ENCODE measurements at places on chromosomes 3 and 15. TPM values are rescaled to one million over a fixed set of nuclear protein-coding genes. Genes with fewer than 3 reads are reported as not detected.

- no peak for DNase-seq
These were observed 179.6 kb downstream of the NSMCE3 start for GRCh38 chr15:29089731-29090616.

GRCh38 chr15:60961541-60962485 is 267.3 kb downstream of the RORA start:
- DNase-seq = no peak

DNA sequence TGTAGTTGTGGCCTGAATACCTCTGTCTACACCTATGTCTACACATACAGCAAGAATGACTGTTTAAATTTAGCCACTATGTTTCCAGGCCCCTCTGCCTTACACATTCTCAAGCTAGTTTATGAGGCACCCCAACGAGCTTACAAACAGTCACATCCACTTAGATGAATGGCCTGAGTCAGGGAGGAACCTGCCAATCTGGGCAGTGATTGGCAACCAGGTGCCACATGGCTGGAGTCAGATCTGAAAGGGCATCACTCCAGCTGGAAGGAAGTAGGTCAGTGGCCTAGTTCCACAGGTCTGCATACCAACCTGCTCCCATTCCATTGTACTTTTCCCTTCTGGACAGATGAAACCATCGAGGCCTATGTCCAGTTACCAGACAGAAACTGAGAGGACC is 136.3 kb downstream of the FOXP1 start:
- DNase-seq = no peak

DNA sequence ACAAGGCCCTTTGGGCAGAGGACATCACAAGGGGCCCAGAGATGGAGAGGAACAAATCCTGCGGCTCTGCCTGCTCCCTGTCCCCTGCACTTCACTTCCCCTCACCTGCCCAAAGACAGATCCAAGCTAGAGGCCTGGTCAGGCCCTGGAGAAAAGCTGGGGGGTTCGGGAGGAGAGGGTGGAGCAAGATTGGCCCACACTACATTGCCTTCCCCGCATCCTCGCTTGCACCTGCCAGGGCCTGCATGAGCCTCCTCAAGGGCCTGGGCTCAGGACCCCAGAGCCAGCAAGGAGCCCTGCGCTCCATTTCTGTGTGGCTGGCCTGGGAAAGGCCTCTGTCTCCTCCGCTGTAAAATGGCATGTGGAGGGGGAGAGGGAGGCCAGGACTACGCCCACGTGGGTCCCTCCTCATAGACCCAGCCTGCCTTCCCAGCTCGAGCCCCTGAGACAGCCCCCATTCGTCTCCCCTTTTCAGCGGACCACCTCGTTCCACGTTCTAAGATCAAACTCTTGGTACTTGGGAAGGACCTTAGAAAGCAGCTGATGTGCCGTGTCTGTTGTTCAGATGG is 106.0 kb downstream of the HMG20A start:
- no peak for DNase-seq

- no peak for DNase-seq
These were observed 146.1 kb downstream of the SUCNR1 start for GRCh38 chr3:152019508-152019907.

DNA sequence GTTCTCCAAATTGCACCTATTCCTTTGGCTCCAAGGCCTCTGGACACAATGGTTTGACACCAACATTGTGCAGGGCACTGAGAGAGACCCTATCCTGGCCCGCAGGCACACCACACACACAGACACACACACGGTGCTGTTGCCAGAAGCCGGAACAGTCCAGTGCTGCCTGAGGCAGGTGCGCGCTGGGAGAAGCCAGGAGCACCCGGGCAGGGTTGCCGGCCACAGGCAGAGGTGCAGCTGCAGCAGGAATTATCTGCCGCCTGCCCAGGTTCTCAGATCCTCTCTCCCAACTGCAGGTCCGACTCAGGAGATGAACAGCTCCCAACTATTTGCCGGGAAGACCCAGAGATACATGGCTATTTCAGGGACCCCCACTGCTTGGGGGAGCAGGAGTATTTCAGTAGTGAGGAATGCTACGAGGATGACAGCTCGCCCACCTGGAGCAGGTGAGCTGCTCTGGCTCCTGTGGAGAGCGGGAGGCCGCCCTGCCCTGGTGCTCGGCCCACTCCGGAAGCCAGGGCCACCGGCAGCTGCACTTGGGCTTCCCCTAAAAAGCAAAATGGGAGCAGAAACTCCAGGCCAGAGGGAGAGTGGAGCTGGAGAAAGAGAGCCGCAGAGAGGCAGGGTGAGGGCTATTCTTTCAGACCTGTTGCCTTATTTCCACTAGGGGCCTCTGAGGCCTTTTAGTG is 42.9 kb downstream of the CHDH start:
- no peak for DNase-seq

DNA sequence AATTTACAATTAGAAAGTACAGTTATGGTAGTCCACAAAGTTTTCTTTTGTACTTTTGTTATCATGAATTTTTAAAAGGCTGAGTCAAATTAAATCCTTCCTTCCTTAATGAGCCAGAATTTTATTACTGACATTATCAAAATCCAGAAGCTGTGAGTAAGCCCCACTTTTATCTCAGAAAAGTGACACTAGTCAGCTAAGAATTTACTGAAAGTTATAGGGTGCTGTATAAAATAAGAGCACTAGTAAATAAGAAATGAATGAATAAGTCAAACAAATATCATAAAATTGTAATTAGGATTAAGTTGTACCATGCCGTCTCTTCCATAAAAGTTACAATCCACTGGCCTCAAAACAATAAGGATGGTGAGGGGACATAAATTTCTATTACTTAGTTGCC is 15.3 kb downstream of the PLOD2 start:
- no peak for DNase-seq

- DNase-seq = no peak
These were observed 13.9 kb upstream of the SLITRK3 start for GRCh38 chr3:165210132-165210531.

DNA sequence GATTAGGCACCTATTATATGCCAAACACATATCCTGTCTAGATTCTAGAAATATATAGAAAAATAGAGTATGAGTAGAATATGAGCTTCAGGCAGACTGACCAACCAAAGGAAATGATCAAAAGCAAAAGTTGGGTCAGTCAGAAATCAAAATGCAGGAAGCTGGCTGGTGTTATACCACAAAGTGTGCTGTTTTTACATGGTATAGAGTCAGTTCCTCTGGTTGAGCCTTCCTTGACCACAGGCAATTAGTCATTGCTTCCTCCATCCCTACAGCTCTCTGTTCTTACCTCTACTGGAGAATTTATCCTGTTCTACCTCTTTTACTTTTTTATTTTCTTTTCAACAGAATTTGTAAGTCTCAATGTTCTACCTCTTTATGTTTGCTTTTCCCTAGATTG is 149.8 kb downstream of the TMCO5A start:
- DNase-seq = no peak

GRCh38 chr15:101596633-101597032 is 55.5 kb downstream of the TM2D3 start:
- DNase-seq = no peak

- no peak for DNase-seq
These were observed 4.1 kb upstream of the RARB start for GRCh38 chr3:25423780-25424588.

GRCh38 chr15:31316135-31316795 is 10.4 kb upstream of the KLF13 start:
- DNase-seq = no peak

GRCh38 chr3:183954875-183955274 is 62.8 kb downstream of the ABCC5 start:
- DNase-seq = no peak

GRCh38 chr3:138696666-138697370 is 88.2 kb downstream of the FAIM start:
- no peak for DNase-seq

GRCh38 chr3:108296239-108296638 is at the start of gene HHLA2:
Gene HHLA2 (plus strand): TSS chr3:108296548. CDS start chr3:108351814, 55,266 bp downstream.
- no peak for DNase-seq

DNA sequence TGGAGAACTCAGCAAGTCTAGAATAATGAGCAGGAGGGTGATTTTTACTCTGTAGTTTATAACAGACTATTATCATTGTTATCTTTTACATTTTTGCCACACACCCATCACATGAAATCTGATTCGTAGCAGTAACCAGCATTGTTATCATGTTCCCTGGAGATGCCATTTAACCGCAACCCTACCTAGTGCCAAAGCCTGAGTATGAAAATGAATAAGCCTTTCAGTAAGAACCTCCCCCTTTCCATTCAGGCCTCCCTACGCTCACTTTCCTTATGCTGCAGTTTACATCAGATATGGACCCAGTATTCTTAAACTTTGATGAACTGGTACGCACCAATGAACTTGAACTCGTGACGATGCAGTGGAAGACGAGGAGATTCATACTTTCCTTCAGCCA is 158.7 kb upstream of the SPRED1 start:
- no peak for DNase-seq

DNA sequence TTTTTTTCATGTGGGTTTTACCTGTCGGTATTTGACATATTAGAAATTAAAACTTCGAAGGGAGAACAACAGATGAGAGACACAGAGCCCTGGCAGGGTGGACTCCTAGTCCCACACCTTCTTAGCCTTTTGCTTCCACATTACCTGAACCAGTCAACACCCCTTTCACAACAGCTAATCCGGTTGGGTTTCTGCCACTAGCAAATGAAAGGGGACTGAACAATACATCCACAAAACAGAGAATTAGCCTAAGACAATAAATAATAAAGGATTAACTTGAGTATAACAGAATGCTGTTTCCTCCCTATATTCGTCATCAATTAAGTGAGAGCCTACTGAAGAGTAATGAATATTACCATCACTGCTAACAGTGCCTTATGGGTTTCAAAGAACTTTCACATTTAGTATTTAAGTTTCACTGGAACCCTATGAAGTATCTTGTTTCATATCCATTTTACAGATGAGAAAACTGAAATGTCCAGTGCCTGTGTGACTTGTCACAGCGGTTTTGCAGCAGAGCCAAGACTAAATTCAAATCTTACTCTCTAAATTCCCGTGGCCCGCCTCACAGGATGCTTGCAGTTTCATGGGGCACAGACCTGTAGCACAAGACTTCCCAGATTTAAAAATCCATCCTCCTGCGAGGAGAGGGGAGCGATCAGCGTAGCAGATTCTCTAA is 1.0 kb upstream of the RAB8B start:
- DNase-seq = no peak

- DNase-seq = no peak
These were observed 117.5 kb downstream of the CMSS1 start for GRCh38 chr3:99934975-99935797.

DNA sequence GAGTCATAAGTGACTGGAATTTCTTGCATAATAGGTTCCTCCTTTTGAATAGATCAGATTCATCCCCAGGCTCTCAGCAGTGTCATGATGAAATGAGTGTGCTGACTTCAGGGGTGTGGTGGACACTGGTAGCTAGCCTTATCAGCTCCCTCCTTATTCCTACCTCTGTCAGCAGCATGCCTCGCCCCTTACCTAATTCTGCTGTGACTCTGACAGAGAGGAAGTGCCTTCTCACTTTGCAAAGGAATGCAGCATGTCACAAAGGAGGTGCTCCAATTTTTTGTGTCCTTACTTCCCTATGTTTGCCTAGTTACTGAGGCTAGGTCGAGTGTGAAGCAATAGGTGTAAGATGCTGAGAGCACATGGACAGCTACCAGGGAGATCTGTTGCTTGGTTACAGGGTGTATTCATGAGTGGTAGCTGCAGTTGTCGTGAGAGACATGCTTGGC is 90.6 kb downstream of the TNFAIP8L3 start:
- DNase-seq = no peak

GRCh38 chr15:58538225-58538727 is 106.5 kb downstream of the LIPC start:
- DNase-seq = no peak

GRCh38 chr3:152516216-152516615 is 247.5 kb downstream of the MBNL1 start:
- no peak for DNase-seq

DNA sequence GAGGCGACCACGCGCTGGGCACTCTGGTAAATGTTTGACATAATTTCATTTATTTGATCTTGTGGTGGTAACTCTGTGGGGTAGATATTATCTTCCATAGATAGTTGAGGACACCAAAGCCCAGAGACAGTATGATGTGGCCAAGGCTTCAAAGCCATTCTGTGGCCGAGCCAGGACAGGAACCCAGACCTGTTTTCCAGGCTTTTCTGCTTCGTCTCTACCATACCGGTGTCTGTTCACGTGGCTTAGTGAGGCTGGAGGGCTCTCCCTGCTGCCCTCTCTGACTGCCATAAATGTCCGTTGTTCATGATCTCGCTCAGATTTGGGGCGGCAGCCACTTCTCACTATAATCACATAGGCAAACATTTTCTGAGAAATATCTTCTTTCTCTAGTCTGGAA is 134.7 kb downstream of the PEX5L start:
- DNase-seq = no peak

DNA sequence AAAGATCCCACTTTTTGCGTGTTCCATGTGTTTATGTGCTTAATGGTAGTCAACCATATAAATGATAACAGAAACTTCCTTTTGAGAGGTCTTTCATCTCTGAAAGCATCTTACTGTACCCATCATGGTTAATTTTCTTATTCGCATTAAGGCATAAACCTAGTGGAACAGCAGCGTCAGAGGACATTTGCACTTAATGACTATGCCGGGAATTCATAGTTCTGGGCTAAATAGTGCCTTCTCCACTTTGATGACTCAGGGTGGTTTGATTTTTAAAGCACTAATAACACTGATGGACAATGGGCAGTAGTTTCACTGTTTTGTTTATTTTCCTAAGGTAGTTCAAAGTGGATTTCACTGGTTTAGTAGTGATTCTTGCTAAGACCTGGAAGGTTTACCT is 455.3 kb downstream of the DIPK2A start:
- no peak for DNase-seq

DNA sequence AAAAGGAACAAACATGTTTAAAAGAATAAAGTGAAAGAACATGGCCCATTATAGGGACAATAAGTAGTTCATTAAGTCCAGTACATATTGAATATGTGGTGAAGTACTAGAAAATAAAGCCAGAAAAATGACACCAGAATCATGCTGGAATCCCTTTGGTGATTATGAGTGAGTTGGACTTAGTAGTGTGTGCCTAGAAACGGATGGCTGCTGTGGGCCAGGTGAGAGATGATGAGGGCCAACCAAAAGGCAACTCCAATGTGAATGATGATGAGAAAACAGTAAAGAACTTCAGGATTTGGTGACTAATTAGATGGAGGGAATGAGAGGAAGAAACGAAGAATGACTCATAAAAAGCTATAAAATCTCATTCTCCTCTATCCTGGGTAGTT is 3.3 kb downstream of the CRYGS start:
- no peak for DNase-seq

MFGE8 gene
- 181 TPM for total RNA-seq

ITPKA gene
- total RNA-seq = 0.80 TPM

TMIE gene
- 0.68 TPM for total RNA-seq

RFTN1 gene
- 11.0 TPM for total RNA-seq

TMEM115 gene
- total RNA-seq = 40.3 TPM

SLC51B gene
- total RNA-seq = not detected

GOLGA8R gene
- 8.0 TPM for total RNA-seq

GPR160 gene
- total RNA-seq = 0.44 TPM

TMEM158 gene
- total RNA-seq = 5.1 TPM

FBXW12 gene
- total RNA-seq = 0.51 TPM

ROBO1 gene
- 130 TPM for total RNA-seq

PCOLCE2 gene
- total RNA-seq = 4.6 TPM

ANKRD63 gene
- 0.31 TPM for total RNA-seq

GOLGA8G gene
- total RNA-seq = not detected

RASGRP1 gene
- 4.4 TPM for total RNA-seq

GOLGA6L7 gene
- not detected for total RNA-seq

AGBL1 gene
- not detected for total RNA-seq

MOBP gene
- total RNA-seq = not detected

RAB6B gene
- total RNA-seq = 12.8 TPM

RPS27L gene
- total RNA-seq = 130 TPM

Measured in mesothelial cell of epicardium (in vitro differentiated cells).